ENCODE measurements at places on chromosomes 12 and 14.

DNA sequence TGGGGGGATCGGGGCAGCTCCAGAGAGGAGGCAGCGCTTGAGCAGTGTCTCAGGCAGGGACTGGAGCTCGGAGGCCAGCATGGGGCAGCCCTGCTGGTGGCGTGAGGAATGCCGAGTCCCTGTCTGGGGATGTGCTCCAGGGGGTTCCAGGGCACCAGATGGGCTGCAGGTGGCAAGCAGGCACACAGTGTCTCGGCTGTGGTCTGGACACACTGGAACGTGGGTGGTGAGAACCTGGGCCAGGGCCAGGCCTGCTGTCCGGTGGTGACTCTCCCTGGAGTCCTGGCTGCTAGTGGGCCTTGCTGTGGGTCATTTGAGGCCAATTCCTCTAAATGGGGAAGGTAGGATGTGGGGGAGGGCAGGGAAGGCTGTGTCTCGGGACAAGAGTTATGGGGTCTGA, 199.4 kb upstream of the RTL1 start:
- DNase-seq: no peak

- no peak for DNase-seq
Observed at GRCh38 chr12:11862798-11863197, 207.9 kb upstream of the BCL2L14 start.

GRCh38 chr12:75720812-75721641, 209.6 kb upstream of the KRR1 start:
- no peak for DNase-seq

DNA sequence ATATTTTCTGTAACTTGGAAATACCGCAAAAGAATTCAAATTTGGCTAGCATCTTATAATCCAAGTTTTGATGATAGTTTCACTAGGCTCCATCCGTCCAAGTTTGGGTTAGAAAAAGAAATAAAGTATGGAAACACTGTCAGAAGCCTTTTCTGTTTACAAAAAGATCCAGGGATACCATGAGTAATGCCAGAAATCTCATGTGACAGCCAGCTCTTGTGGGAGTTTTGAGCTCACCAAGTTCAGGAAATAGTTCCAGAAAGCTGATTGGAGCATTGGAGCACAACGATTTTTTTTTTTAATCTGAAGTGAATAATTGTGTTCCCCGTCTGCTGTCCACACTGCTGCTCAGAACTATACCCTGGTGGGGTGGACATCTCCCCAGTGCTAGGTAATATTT, 229.7 kb upstream of the NPAS3 start:
- DNase-seq: peak; percentile 83

GRCh38 chr14:85479306-85479705, 50.6 kb upstream of the FLRT2 start:
- DNase-seq: no peak

- DNase-seq: peak; percentile 58
Observed at GRCh38 chr14:105203057-105203531, 22.0 kb upstream of the NUDT14 start.

DNA sequence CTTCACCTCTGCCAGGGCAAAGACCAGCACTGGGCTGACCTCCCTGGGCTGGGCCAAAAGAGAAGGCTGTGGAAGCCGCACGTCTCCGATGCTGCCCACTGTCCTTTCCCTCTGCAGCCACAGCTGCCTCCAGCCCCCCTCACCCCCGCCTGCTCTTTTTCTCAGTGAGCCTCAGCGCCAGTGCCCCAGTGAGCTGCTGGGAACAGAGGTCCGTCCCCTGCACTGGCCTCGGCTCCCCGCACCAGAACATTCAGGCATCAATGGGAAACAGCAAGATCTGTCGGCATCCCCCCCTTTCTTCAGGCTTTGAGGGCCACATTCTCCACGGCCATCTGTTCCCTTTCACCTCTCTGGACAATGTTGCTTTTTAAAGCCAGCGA, 398.1 kb downstream of the ZFP36L1 start:
- no peak for DNase-seq

GRCh38 chr12:101004898-101005297, 205.1 kb downstream of the SLC5A8 start:
- DNase-seq: no peak

GRCh38 chr12:100698518-100698917, 96.1 kb upstream of the ANO4 start:
- DNase-seq: no peak

DNA sequence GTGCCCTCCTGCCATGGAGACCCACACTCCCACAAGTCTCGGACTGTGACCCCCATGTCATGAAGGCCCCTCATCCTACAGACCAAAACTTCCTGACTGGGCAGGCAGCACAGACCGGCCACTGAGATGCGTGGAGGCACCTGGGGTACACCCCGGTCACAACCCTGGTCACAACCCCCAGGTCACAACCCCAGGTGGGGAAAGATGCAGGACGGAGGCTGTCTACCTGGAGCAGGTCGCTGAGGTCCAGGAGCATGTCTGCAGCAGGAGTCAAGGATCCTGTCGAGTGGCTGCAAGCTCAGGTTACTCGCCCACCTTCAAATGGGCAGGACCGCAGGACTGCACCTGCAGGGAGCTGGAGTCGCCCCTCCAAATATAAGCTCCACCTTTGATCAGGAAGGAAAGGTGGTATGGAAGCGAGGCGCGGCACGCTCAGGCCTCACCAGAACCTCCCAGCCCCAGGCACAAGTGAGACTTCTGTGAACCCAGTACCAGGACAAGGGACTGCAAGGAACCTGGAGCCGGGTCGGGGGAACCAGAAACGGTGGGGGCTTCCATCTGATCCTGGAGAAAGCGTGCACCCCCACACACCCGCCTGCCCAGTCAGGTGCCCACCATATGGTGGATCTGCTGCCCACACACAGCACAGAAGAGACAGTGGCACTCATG, 8.1 kb downstream of the BTBD6 start:
- DNase-seq: no peak

- no peak for DNase-seq
Observed at GRCh38 chr14:104349950-104350349, 211.6 kb downstream of the KIF26A start.

DNA sequence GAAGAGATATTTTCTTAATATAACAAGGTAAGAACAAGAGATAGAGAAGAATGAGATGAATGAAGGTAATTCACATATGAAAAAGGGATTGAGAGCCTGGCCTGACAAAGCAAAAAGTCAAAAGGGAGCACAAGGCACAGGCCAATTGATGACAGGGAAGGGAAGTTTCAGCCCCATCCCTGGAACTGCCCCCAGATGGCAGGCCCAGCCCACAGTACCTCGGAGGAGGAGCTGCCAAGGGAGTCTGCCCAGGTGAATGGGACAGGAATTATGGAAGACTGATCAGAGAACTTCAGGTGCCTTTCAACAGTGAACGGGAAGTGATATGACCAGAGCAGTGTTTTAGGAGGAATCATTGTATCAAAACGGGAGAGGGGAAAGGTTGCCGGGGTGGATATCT, 15.7 kb downstream of the SNRPF start:
- no peak for DNase-seq

GRCh38 chr12:95130096-95130495, 56.7 kb upstream of the NR2C1 start:
- DNase-seq: no peak

DNA sequence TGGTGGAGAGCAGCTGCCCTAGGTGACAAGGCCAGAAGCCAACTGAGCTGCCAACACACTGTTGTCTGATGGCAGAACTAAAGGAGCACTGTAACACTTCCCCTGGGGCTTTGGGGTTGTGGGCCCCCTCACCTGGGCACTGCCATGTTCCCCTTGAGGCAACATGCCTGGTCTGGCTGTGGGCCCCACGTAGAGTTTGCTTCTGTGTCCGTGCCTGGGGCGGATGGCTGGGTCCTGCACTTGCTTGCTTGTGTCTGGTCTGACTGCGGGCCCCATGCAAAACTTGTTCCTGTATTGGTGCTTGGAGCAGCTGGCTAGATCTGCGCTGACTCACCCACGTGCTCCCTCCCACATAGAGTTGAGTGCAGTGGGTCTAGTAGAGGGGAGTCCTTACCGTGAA, 78.4 kb downstream of the MNAT1 start:
- no peak for DNase-seq
